ENCODE measurements at places on chromosomes 13 and 19. TPM values are rescaled to one million over a fixed set of nuclear protein-coding genes. Genes with fewer than 3 reads are reported as not detected.

The PODNL1 gene
- 0.11 TPM for total RNA-seq

The KLK10 gene
- not detected for total RNA-seq

The SAMD4B gene
- total RNA-seq = 43.7 TPM

The HS6ST3 gene
- total RNA-seq = not detected

The MYCBP2 gene
- 107 TPM for total RNA-seq

The LIPE gene
- total RNA-seq = 34.6 TPM

The TNFSF9 gene
- 1.5 TPM for total RNA-seq

The BEST2 gene
- not detected for total RNA-seq

The MYADM gene
- 92.9 TPM for total RNA-seq

The ERICH6B gene
- not detected for total RNA-seq

The EHD2 gene
- not detected for total RNA-seq

The AKT2 gene
- total RNA-seq = 137 TPM

The VSTM2B gene
- not detected for total RNA-seq

The BBC3 gene
- 15.7 TPM for total RNA-seq

The PGLYRP1 gene
- not detected for total RNA-seq

The ZNF765 gene
- 11.8 TPM for total RNA-seq

The ANKRD24 gene
- total RNA-seq = 0.68 TPM

The HTR2A gene
- not detected for total RNA-seq

The EPN1 gene
- 67.0 TPM for total RNA-seq

The ZSCAN4 gene
- not detected for total RNA-seq

The ADGRE1 gene
- 0.47 TPM for total RNA-seq

The FLT1 gene
- total RNA-seq = 0.95 TPM

The ELSPBP1 gene
- total RNA-seq = not detected

The KIR3DL1 gene
- total RNA-seq = 0.29 TPM

The MYBPC2 gene
- not detected for total RNA-seq

The ARMC6 gene
- 35.4 TPM for total RNA-seq

The MATK gene
- 44.0 TPM for total RNA-seq

The KLC3 gene
- not detected for total RNA-seq

The TUBA3C gene
- not detected for total RNA-seq

The LILRB1 gene
- 0.92 TPM for total RNA-seq

The XPO4 gene
- 19.8 TPM for total RNA-seq

The ADAT3 gene
- total RNA-seq = 11.0 TPM

The CGB3 gene
- total RNA-seq = not detected

The KMT2B gene
- 58.0 TPM for total RNA-seq

The KLF16 gene
- 26.5 TPM for total RNA-seq

The BCAM gene
- total RNA-seq = not detected

The TMEM205 gene
- total RNA-seq = 23.6 TPM

The PABPC3 gene
- 0.79 TPM for total RNA-seq

The AMER2 gene
- not detected for total RNA-seq

The NTN5 gene
- total RNA-seq = 0.78 TPM

The PLK5 gene
- total RNA-seq = not detected
